Lower lobe of right lung (tissue), 2 donors: ENCODE measurements at places on chromosomes 5 and 9. TPM values are rescaled to one million over a fixed set of nuclear protein-coding genes. Genes with fewer than 3 reads are reported as not detected.

The CDX1 gene
- not detected for total RNA-seq

The SNCB gene
- total RNA-seq, result not detected

The CTXN3 gene
- total RNA-seq, result not detected

- peak overlapping the region; percentile 8 for H3K27ac ChIP-seq
- DNase-seq, result no peak
- H3K4me3 ChIP-seq, result no peak overlapping the region
- no peaks in the 10 kb centered on the region for H3K36me3 ChIP-seq
- peaks cover 15% of the 10 kb centered on the region for H3K4me1 ChIP-seq
These were observed 166.4 kb downstream of the PIK3R1 start for GRCh38 chr5:68381909-68382308.

DNA sequence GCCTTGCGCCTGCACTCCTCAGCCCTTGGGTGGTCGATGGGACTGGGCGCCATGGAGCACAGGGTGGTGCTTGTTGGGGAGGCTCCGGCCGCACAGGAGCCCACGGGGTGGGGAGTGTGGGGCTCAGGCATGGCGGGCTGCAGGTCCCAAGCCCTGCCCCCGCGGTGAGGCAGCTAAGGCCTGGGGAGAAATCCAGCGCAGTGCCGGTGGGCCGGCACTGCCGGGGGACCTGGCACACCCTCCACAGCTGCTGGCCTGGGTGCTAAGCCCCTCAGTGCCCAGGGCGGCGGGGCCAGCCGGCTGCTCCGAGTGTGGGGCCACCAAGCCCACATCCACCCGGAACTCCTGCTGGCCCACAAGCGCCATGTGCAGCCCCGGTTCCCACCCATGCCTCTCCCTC is 358.8 kb upstream of the RIOK2 start:
- H3K4me3 ChIP-seq, result no peak overlapping the region
- no peak for DNase-seq
- H3K27me3 ChIP-seq, result no peaks in the 10 kb centered on the region
- no peaks in the 10 kb centered on the region for H3K4me1 ChIP-seq
- H3K36me3 ChIP-seq, result no peaks in the 10 kb centered on the region

GRCh38 chr5:3596261-3596825 is 711 bp downstream of the IRX1 start:
- H3K27me3 ChIP-seq, result peaks cover 93% of the 10 kb centered on the region
- H3K4me3 ChIP-seq, result peak overlapping the region; percentile 47
- peaks cover 30% of the 10 kb centered on the region for H3K4me1 ChIP-seq
- H3K36me3 ChIP-seq, result no peaks in the 10 kb centered on the region
- H3K27ac ChIP-seq, result peak overlapping the region; percentile 41
- DNase-seq, result no peak

- peak overlapping the region; percentile 11 for H3K27ac ChIP-seq
- no peak for DNase-seq
- H3K4me1 ChIP-seq, result peaks cover 9% of the 10 kb centered on the region
- no peaks in the 10 kb centered on the region for H3K36me3 ChIP-seq
- no peaks in the 10 kb centered on the region for H3K27me3 ChIP-seq
- H3K4me3 ChIP-seq, result no peak overlapping the region
These were observed 16.7 kb downstream of the ABO start for GRCh38 chr9:133258061-133259015.

The HEMGN gene
- total RNA-seq, result 0.56 TPM

GRCh38 chr5:23703940-23704855 is 196.8 kb downstream of the PRDM9 start:
- H3K27ac ChIP-seq, result no peak overlapping the region
- no peaks in the 10 kb centered on the region for H3K36me3 ChIP-seq
- H3K4me3 ChIP-seq, result no peak overlapping the region
- no peak for DNase-seq
- H3K27me3 ChIP-seq, result no peaks in the 10 kb centered on the region
- no peaks in the 10 kb centered on the region for H3K4me1 ChIP-seq

- no peaks in the 10 kb centered on the region for H3K36me3 ChIP-seq
- H3K27me3 ChIP-seq, result no peaks in the 10 kb centered on the region
- H3K27ac ChIP-seq, result no peak overlapping the region
- no peak for DNase-seq
- no peaks in the 10 kb centered on the region for H3K4me1 ChIP-seq
These were observed 211.5 kb upstream of the NREP start for GRCh38 chr5:111968459-111968858.

DNA sequence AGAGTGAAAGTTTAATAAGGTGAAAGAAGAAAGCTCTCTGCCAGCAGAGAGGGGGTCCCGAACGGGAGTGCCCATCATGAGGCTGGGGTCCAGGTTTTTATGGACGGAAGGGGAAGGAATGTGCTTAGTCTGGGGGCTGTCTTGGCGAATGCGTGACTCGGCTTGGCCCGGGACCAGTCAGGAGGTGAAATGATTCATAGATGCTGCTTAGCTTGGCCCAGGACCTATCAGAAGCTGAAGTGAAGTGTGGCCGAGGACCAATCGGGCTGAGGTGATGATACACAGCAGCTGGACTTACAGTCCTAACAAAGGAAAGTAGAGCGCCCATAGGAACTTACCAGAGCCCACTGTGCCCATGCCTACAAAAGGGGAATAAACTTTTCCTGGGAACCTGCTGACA is 3.9 kb upstream of the FKTN start:
- no peak overlapping the region for H3K27ac ChIP-seq
- H3K4me3 ChIP-seq, result no peak overlapping the region
- peaks cover 6% of the 10 kb centered on the region for H3K4me1 ChIP-seq
- H3K36me3 ChIP-seq, result no peaks in the 10 kb centered on the region

The IL13 gene
- total RNA-seq, result not detected

GRCh38 chr5:34510002-34510401 is 146.1 kb upstream of the RAI14 start:
- DNase-seq, result no peak
- peak overlapping the region; percentile 13 for H3K27ac ChIP-seq

The SPATA31D4 gene
- not detected for total RNA-seq

DNA sequence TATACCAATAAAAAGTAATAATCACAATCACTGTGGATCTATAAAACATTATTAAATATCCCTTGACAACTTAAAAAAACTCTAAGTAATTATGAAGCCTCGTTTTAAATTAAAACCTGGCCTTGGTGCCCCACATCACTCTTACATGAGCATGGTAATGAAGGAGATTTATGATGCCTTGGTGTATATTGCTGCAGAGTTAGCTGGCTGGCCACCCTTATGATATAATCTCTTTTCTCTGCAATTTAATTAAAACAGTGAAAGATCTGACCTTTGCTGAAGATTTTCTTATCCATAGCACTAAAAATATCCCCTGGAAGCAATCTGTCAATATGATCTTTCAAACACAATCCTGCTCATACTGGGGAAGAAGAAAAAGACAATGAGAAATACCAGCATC is 48.8 kb upstream of the PCSK1 start:
- H3K36me3 ChIP-seq, result no peaks in the 10 kb centered on the region
- H3K4me1 ChIP-seq, result no peaks in the 10 kb centered on the region
- no peak overlapping the region for H3K27ac ChIP-seq
- DNase-seq, result no peak
- no peak overlapping the region for H3K4me3 ChIP-seq
- no peaks in the 10 kb centered on the region for H3K27me3 ChIP-seq

DNA sequence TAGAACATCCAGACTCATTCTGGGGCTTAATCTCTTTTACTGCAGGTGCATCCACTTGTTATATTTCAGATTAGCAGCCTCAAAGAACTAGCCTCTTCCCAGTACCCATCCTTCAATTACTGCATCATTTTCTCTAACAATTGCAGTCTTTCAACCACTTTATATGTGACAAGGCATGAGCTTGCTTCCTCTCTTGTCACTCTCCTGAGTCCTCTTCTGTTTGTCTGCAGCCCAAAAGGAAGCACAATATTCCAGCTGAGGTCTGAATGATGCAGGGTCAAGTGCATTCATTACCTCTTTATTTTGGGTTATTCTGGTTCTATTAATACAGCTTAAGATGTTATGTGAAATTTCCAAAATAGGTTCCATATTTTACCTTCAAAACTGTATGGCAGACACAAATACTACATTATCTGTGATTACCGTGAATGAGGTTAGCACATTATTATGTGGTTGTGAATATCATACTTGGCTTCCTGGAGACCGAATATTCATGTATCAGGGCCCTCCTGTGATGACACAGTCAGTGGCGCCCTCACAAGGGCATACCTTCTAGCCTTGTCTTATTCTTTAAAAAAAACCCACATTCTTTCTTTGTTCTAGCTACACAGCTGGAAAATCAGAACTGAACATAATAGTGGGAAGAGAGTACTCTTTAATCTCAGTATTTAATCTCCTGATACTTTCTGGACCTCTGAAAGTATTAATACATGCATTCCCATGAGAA is 323.8 kb downstream of the PDE4D start:
- DNase-seq, result no peak
- H3K4me1 ChIP-seq, result no peaks in the 10 kb centered on the region
- H3K36me3 ChIP-seq, result no peaks in the 10 kb centered on the region
- H3K27ac ChIP-seq, result no peak overlapping the region
- no peak overlapping the region for H3K4me3 ChIP-seq
- H3K27me3 ChIP-seq, result no peaks in the 10 kb centered on the region
